Fibroblast of skin of back (primary cell): ENCODE measurements at places on chromosomes 7 and 10.

GRCh38 chr7:95246831-95247370 is 77.4 kb downstream of the PON1 start:
- peak; percentile 73 for DNase-seq

- DNase-seq, result peak; percentile 70
Measured at GRCh38 chr7:128879939-128880746, 17.5 kb downstream of the ATP6V1F start.

- DNase-seq, result no peak
Measured at GRCh38 chr10:113441220-113441619, 111.6 kb upstream of the HABP2 start.

DNA sequence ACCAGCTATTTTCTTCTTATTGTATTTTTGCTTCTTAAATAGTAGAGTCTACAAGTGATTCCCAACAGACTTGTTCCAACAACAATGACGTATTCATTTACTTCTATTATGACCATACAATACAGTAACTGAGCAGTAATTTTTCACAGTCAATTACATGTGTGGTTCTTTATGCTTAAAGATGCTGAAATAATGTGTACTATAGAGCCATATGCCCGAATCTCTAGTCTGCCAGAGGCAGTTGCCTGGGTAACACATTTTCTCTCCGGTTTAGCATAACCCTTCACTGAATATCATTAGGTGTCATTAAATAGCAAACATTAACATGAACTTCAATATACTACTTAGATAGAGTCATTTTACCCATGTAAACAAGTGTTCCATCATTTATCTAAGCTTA is 75.0 kb downstream of the SLC25A13 start:
- no peak for DNase-seq

GRCh38 chr10:101367569-101368453 is 13.8 kb downstream of the BTRC start:
- peak; percentile 82 for DNase-seq

GRCh38 chr7:22127835-22128527 is 182.3 kb upstream of the CDCA7L start:
- DNase-seq, result no peak

DNA sequence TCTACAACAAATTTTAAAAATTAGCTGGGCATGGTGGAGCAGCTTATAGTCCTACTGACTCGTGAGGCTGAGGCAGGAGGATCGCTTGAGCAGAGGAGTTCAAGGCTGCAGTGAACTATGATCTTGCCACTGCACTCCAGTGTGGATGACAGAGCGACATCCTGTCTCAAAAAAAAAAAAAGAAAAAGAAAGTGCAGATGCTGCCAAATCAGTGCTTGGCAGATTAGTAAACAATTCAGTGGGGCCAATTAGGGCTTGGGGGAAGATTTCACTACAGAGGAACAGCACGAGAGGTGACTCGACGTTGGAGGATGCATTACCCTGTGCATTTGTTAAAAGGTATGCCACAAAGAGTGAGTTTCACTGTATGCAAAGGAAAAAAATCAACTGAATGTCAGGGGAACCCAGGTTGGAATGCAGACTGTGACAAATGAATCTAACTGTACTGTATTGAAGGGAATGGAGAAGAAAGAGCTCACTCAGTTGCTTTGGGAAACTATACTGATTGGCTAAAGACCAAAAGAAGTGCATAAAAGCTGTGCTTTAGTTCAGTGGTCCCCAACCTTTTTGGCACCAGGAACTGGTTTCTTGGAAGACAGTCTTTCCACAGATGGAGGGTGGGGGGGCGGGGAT is 31.6 kb downstream of the GARIN1A start:
- DNase-seq, result peak; percentile 66

DNA sequence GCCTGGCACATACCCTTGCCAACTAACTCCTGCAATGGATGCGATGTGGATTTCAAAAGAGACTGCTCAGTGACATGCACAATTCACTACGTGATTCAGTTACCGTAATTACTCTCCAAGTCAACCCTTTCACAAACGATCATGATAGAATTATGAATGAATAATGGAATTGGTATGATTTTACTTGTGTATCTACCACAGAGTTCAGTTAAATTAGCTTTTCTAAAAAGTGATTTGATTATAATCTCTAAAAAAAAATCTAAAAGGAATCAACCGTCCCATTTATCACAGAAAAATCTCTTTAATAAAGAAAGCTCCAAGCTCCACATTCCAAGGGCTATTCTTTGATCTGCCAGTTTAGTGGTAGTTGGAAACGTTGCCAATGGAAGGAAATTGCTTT is 30.4 kb upstream of the RSU1 start:
- DNase-seq, result peak; percentile 30

- no peak for DNase-seq
Measured at GRCh38 chr7:139830292-139830691, 1.2 kb downstream of the TBXAS1 start.

DNA sequence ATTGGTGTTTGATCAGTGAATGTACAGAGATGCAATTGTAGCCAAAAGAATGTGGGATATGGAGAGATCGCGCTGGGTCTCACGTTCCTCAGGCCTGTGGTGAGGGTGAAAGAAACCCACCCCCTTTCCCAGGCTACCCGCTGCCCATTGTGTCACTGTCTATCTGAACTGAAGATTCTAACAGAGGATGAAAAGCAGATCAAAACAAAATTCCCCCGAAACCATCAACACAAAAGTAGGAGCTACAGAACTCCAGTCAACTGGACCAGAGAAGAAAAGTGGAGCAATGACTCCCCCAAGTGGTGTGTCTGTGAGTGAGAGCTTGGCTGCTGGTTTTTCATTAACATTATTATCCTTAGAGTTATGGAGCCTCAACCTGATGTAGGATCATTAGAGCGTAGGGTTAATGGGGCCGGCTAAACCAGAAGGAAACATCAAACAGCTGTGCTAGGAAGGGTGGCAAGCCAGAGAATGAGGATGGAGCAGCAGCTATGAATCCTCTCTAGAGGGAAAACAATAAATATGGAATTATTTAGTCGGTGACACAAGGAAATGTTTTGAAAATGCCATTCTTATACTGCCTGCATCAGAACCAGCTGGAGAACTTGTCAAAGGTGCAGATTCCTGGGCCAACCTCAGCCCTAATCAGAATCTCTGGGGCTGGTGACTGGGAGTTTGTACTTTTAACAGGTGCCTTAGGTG is 38.3 kb downstream of the AKR1B1 start:
- peak; percentile 56 for DNase-seq

GRCh38 chr10:18658271-18659124 is 733 bp upstream of the ARL5B start:
- DNase-seq, result peak; percentile 24

- DNase-seq, result peak; percentile 75
Measured at GRCh38 chr7:81211204-81211933, 292.5 kb upstream of the SEMA3C start.

GRCh38 chr10:51422311-51423120 is 276.9 kb downstream of the CSTF2T start:
- peak; percentile 67 for DNase-seq

DNA sequence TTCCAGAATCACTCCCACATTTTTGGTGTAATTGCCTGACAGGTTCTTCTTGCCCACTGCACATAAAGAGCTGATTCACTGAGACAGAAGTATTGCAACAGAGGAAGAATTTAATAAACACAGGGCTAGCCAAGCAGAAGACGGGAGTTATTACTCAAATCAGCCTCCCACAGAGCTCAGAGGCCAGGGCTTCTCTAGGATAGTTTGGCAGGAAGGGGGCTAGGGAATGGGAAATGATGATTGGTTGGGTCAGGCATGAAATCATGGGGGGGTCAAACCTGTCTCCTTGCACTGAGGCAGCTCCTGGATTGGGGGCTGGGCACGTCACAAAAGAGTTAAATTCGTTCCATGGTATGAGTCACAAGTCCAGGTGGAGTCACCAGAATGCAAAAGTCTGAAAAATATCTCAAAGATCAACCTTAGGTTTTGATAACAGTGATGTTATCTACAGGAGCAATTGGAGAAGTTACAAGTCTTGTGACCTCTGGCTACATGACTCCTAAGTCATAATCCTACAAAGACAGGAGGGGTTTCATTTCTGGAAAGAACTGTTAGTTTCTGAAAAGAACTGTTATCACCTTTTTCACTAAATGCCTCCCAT is 30.2 kb upstream of the ERCC6 start:
- DNase-seq, result no peak

GRCh38 chr10:119333146-119333792 is 125.9 kb downstream of the GRK5 start:
- DNase-seq, result peak; percentile 53

DNA sequence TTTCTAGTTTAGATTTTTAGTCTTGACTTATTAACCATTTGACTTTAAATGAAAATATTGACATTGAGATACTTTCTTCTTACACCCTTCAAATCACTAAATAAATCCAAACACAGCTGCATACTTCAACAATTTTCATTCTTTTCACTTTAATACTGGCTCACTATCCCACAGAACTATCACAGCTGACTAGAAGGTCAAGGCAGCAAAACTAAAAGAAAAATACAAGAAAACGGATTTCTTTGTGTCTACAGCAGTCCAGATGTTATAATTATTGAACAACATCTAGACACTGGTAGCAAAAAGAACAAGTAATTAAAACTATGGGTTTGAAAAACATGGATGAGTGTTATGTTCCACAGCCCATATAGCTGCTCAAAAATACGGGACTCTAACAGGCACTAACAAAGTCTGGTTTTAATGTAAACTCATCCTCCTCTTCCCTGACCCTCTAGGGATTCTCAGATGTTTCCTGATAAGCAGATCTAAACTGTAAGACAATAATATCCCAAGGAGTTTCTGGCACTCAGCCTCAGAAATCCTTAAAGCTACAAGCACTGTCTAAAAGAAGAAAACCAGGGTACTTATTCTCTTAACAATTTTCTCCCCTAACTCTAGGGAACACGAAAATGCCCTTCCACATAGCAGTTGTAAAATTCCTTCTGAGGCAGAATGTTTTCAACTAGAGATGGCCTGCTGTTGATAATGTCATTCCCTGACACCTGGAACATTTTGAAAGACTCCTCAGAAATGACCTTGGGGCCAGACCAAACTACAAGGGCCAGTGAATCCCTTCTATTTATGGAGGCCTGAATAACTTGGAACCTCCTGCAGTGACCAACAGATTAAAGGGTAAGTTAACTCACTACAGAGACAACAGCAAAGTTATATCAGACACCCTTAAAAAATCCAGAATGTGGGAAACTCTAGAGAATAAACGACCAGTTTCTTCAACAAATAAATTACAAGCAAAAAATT is 12.8 kb downstream of the DNMBP start:
- peak; percentile 67 for DNase-seq

DNA sequence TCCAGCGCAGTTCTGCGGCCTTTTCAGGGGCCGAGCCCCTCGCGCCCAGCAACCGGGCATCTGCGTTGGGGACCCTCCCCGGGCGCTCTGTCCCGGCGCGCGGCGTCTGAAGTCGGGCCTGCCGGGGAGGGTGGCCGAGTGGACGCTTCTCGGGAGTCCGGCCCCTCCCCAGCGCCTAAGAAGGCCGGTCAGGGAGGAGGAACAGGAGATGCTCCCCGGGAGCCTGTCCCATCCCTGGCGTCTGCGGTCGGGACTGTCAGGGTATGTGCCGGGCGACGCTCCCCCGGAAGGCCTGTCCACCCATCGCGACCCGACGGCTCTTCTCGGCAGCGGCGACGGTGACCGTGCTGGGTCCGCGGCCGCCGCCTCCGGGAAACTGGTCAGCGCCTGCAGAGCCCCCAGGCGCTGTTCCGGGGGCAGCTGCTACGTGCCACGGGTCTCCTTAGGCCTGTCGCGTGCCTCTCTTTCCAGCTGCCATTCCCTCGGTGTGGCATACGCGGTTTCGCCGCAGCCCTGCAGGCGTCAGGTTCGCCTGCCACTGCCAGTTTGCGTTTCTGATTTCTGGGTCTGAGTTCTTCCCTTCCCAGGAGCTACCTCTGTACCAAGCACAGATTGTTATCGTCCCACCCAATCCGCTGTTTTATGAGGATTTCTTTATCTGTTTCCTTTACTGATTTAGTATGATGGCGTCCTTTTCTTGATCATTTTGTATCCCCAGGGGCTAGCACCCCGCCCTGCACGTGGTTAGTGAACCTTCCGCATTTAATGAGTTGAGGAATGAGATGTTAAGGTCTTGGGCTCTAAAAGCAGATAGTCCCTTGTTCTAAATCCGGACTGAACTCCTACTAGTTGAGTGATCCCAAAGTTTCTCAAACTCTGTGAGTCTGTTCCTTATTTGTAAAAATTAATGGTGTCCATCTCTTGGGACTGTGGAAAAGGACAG is 782 bp downstream of the IFIT5 start:
- peak; percentile 66 for DNase-seq

DNA sequence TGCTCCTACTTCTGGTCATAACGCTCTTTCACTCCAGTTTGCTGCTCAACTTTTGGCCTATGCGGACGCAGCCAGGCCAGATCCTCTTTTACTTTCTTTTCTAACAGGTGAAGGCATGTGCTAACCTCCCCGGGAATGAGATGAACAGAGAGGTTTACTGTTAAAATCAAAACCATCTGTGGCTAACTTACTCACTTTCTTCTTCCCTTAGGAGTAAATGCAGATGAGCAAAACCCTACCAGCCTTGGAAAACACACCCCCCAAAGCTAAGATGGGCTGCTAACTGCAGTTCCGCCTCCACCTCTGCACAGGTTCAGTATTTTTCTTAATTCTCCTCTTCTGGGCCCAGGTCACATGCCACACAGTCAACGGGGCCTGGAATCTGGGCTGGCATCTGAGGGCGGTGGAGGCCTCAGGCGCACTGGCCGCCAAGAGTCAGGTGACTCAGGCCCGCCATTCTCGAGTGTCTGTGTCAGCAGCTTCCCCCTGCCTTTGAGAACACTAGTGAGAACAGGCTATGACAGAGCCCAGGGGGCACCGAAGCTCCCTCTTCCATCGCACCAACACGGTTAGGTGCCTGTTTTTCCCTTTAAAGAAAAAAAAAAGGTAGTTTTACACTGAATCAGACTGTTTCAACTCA is 11.1 kb downstream of the FAM53B start:
- no peak for DNase-seq

DNA sequence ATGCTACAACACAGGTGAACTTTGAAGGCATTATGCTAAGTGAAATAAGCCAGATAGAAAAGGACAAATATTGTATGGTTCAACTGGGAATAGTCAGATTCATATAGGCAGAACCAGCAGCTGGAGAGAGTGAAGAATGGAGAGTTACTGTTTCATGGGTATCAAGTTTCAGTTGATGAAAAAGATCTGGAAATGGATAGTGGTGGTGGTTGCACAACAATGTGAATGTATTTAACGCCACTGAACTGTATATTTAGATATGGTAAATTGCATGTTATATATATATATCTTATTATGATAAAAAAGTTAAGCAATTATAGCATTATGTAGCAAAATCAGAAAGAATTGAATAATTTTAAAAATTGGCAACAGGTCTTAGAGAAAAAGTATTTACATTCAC is 3.9 kb downstream of the LMBR1 start:
- DNase-seq, result no peak

DNA sequence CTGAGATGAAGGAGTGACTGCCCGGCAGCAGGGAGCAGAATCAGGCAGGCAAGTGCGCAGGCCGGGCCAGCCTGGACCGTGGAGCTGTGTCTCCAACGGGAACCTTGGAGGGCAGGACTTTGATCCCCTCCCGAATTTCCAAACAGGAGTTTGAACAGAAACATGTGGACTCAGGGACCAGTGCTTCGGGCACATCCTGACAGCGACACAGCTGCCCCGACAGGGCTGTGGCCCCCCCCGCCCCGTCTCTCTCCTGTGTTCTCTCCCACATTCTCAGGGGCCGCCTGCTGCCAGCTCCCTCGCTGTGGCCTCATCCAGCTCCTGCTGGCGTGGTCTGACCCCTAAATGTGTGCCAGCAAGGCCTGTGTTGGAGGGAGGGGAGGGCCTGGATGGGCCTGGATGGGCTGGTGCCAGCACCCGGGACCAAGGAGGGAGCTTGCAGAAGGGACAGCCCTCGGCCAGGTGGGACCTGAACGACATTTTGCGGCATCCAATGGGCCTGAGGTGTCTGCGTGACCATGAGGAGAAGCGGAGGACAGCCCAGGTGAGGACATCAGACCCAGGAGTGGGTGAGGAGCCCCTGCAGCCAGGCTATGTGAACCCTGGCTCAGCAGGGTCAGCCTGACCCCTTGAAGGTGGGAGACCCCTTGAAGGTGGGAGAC is 222.9 kb downstream of the DNAJB6 start:
- no peak for DNase-seq
